ENCODE measurements at places on chromosomes 13 and 19.

DNA sequence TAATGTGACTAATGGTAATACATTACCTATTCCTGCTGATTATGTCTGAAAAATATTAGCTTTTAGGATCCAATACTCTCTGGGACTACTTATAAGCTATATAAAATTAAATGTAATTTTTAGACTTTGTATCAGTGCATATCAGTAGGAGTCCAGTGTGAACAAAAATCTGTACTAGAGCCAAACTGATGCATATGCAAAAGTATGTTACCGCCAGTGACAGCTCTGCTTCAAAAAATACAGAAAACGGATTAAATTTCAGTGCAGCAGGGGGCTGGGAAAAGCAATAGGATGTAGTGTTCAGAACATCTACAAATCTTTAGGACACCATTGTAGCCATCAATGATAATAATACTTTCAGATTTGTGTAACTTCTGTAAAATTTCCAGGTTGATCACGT lies 385.5 kb downstream of the DACH1 start:
- no peak for DNase-seq

- DNase-seq, result no peak
Observed at GRCh38 chr19:54252243-54252642, 4.8 kb downstream of the LILRB5 start.

DNA sequence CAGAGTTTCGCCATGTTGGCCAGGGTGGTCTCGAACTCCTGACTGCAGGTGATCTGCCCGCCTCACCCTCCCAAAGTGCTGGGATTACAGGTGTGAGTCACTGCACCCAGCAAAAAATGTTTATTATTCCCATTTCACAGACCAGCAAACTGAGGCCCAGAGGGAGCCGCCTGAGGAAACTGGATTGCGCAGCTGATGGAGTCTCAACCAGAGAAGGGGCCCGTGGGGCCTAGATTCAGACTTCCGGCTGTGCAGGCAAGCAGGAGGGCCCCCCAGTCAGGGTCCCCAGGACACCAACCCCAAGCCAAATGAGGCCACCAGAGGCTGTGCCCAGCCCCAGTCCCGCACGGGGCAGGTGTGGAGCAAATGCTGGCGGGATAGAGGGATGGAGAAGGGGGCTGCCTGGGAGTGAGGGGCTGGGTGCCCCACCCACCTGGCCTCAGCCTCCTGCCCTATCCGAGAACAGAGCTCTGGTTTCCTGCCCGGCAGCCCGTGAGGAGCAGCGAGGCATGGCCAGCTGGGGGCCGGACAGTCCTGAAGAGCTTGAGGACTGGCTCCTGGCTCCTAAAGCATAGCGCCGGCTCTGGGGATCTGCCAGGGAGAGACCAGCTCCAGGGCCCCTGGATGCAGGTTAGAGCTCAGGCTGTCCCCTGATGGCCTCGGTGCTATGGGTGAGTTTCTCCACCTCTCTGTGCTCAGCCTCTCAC lies 22.0 kb downstream of the MISP start:
- no peak for DNase-seq

DNA sequence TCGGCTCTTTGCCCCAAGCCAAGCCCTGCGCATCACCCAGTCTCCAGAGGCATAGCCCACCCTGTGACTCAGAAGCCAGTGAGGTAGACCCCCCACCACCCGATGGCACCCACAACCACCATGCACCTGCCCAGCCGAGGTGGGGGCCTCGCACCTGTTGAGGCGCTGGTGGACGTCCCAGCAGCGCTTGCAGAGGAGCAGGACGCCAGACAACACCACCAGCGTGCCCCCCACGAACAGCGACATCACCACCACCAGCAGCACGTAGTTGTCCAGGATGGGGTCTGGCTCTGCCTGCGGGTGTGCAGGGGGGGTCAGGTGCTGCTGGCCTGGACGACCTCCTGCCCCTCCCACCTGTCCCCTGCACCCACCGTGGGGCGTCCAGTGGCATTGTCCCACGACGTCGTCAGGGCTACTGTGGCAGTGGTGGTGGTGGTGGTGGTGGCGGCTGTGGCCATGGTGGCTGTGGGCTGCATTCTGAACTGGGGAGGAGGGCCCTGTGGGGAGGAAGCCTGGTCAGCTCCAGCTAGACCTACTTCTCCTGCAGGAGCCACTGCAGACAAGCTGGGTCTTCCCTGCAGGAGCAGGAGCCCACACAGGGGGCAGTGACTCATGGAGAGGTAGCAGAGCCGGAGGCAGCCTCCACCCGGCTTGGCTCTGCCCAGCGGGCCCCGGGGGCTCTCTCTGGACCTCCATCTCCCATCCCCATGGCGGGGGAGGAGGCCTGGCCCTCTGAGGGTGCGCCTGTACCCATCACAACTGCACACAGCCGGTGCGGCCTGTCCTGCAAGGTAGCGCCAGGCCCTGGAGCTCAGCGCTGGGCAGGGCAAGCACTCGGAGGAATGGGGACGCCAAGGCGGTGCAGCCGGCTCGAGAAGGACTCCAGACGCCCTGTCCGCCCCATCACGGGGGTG lies 1.9 kb downstream of the CBARP start:
- DNase-seq, result no peak

DNA sequence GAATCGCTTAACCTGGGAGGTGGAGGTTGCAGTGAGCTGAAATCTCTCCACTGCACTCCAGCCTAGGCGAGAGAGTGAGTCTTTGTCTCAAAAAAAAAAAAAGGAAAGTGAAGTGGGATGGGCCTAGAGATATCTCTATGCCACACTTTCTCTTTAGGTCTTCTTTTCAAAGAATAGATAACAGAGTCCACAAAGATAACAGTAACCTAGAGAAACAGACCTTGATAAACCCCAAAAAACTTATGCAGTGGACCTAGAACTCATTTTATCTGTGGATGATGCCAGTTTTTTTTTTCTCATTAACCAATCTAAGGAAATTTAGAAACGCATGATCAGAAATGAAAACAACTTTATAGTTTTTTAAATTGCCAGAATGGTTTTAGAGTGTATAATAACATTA lies 227.4 kb downstream of the LHFPL6 start:
- DNase-seq, result no peak

- DNase-seq, result no peak
Observed at GRCh38 chr19:30225676-30226463, 146.3 kb upstream of the ZNF536 start.

Data from activated naive CD4-positive, alpha-beta T cell treated with anti-CD3 and anti-CD28 coated beads for 36 hours (primary cell).